ENCODE measurements at places on chromosomes 1 and 21.
A peak's percentile ranks its signal among the peaks of the same experiment; 100 is the strongest.

DNA sequence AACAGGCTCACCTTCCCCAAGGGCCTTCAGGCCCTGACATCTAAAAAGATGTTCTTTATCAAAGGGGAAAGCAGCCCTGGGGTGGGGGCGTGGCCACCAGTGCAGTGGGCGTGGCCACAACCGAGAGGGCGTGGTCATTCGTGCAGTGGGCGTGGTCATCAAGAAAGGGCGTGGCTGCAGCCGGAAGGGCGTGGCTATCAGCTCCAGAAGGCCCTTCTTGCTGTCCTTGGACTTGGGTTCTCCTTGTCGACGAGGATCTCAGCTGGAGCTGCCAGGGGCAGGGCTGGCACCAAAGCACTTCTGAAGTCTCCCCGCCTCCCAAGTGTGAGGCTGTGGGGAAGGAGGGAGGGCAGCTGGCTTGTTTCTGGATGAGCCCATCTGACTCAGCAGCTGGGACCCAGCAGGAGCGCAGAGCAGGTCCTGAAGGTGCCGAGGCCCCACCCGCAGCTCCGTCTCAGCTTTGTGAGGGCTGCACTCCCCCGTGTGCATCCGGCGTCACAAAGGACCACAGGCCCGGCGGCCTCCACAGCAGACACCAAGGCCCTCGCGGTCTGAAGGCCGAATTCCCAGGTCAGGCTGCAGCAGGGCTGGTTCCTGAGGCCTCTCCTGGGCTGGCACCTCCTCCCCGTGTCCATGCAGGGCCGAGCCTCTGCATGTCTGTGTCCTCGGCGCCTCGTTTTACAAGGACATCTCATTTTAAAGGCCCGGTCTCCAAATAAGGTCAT is 12.8 kb downstream of the PDE9A start:
- no peak for DNase-seq

DNA sequence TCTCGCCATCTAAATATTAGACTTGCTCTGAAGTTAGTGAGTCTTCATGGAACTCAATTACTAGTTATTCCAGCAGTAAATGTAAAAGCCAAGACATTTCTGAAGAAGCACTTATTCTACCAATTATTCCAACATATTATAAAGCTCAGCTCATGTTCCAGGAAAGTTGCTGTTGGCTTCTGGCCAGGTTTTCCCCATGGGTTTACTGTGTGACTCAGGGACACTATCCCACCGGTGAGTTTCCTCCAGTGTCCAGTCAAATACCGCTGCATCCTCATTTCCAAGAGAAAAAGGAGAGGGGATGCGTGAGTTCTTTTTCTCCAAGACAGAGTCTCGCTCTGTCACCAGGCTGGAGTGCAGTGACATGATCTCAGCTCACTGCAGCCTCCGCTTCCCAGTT is 9.2 kb upstream of the HHIPL2 start:
- DNase-seq: no peak

DNA sequence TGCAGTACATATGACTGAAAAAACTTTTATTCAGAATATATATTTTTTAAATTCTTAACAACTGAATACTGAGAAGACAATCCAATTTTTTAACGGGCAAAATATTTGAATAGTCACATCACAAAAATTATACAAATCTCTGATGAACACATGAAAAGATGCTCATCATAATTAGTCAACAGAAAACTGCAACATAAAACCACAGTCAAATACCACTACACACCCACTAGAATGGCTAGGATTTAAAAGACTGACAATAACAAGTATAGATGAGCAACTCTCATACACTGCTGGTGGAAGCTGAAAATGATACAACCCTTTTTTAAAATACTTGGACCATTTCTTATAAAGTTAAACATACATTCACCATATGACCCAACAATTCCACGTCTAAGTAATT is 87.7 kb upstream of the TNFSF4 start:
- no peak for DNase-seq

- no peak for DNase-seq
Observed at GRCh38 chr1:52955129-52955970, 28.3 kb downstream of the SCP2 start.

DNA sequence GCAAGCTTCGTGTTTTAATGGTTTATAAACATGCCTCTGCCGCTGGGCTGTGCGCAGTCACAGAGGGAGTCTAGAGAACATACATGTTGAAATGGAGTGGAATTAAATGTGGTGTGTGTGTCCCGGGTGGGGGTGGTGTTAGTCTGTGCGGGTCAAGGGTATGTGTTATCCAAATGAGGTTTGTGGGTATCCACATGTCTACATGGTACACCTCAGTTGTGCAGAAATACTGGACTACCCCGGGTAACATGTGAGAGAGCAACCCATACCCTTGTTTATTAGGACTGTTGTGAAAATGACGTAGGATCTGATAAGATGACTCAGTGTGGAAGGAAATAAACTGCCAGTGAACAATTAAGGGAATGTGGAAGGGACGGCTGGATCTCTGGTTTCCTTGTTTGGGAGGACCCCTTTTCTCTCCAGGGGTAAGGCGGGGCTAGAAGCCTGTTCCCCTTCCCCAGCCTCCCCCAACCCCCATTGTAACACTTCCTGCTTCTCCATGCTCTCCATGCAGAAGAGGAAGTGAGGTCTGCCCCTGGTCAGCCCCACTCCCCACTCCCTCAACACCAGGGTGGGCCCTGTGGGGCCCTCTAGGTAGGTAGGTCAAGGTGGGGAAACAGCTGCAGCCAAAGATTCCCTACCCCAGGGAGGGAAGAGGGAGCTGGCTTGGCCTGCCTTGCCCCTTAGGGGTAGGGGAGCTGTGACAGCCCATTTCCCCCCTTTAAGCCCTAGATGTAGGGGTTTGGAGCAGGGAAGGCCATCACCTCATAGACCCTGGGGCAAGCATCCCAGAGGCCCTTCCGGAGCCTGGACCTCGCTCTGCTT is 690 bp downstream of the EPS8L3 start:
- peak; percentile 69 for DNase-seq

- no peak for DNase-seq
Observed at GRCh38 chr21:34834852-34835501, 166.2 kb downstream of the CLIC6 start.

DNA sequence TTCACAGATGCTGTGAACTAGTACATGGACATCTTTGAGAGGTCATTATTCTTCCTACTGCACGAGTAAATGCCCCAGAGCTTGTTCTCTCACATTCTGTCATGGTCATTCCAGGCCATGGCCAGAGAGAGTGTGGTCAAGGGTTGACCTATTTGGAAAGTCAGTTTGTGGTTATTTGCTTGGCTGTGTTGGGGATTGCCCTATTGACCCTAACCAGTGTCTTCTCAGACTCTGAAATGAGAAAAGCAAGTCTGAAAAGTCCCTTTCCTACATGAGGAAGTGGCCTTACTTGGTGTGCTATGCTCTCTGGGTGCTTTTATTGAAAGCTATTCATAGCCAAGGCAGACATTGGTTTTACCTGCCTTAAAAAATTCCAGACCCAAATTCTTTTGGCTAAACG is 26.6 kb downstream of the CLIC6 start:
- no peak for DNase-seq

- no peak for DNase-seq
Observed at GRCh38 chr1:27284425-27285273, 37.3 kb upstream of the TMEM222 start.

- no peak for DNase-seq
Observed at GRCh38 chr1:71706029-71706671, 576.2 kb downstream of the NEGR1 start.

- DNase-seq: no peak
Observed at GRCh38 chr1:36851087-36851486, 183.2 kb downstream of the GRIK3 start.

- no peak for DNase-seq
Observed at GRCh38 chr21:39441502-39442475, 3.8 kb downstream of the LCA5L start.

- no peak for DNase-seq
Observed at GRCh38 chr1:197776351-197777105, 1.2 kb upstream of the DENND1B start.

DNA sequence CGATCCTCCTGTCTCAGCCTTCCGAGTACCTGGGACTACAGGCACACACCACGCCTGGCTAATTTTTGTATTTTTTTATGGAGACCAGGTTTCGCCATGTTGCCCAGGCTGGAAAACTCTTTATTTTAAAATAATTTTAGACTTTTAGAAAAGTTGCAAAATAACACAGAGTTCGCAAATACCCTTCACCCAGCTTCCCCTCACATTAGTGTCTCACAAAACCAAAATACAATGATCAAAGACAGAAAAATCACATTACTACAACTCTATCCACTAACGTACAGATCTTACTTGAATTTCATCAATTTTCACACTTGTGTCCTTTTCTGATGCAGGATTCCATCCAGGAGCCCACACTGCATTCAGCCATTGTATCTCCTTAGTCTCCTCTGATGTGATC is 58.8 kb upstream of the ERRFI1 start:
- DNase-seq: no peak

DNA sequence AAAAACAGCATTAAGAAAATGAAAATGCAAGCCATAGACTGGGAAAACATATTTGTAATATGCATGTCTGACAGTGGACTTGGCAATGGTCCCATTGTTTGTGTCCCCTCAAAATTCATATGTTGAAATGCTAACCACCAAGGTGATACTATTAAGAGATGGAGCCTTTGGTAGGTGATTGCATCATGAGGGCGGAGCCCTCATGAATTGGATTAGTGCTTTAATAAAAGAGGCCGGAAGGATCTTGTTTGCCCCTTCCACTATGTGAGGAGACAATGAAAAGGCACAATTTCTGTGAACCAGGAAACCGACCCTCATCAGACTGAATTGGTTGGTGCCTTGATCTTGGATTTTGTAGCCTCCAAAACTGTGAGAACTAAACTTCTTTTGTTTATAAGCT is 232.3 kb downstream of the GPR52 start:
- no peak for DNase-seq

- DNase-seq: no peak
Observed at GRCh38 chr1:234212764-234213657, 160.2 kb upstream of the COA6 start.

DNA sequence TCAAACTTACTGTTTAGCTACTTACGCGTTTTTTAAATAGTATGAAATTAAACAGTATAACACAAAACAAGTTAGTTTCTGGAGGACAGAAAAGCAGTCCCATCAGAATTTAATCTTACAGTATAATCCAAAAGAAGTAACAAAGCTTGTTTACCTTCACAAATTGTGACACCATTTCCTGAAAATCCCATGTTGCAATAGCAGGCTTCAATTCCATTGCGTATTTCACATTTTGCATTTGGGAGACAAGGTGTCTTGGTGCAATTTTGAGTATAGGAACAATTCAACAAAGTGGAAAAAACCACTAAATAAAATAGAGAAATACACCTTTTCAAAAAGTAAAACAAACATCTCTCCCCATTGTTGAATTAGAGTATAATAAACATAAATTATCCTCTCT is 1.6 kb downstream of the ADGRL4 start:
- DNase-seq: no peak

GRCh38 chr1:100759188-100759587 is 39.6 kb downstream of the VCAM1 start:
- no peak for DNase-seq

DNA sequence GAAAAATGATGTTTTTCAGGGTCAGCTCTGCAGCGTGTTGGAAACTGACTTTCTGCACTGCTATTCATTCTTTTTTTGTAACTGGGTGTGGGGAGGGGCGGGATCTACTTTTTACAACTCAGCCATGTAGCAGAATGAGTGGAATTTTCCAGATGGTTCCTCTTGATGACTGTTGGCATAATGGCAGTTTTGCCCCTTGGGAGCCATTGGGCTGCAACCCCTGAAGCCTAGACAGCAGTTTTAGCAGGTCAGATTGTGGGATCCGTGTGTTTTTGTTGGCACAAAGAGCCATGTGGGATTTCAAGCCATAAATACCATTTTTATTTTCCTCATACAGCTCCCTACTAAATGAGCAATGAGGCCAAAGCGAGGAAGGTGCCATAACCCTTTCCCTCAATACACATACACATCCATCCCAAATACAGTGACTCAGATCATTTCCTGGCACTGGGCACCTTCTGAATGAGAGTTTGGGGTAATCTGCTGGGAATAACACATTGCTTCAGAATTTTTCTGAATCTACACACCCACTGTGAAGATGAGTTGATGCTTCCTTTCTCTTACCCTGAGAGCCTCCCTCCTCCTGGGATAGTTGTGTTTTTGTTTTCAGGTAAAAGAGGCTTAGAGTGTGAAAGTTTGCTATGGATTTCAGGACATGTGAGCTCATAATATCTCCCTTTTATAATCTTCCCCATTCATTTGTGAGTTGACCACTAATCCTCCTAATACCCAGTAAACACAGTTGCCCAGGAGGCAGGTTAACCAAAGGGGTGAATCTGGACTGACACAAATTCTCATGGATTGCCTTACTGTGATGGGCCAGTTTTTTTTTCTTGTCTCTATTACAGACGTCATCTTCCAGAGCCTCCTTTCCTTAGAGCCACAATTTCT is 13.1 kb downstream of the S100A10 start:
- peak; percentile 76 for DNase-seq

DNA sequence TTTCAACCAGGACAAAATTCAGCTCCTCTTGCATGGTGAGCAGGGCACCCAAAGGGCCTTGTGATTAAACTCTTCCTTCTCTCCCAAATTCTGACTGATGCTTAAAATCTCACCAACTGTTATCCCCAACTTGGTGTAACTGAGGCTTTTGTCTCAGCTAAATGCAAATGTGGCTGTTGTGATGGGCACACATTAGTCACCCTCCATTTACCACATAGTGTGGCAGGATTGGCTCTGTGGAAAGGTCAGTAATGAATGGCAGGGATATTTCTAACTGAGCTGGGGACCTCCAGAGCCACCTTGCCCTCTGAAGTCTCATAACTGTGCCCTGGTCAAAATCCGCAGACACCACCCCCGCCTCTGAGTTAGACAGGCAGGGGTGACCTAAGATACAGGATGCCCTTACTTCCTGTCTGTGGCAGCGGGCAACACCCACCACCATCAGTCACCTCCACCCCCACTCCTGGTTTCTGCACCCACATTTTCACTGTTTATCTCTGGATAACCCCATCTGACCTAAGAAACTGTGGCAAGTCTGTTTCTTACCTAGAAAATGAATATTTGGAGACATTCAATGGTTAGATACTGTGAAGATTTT is 25.4 kb upstream of the RGS16 start:
- no peak for DNase-seq

DNA sequence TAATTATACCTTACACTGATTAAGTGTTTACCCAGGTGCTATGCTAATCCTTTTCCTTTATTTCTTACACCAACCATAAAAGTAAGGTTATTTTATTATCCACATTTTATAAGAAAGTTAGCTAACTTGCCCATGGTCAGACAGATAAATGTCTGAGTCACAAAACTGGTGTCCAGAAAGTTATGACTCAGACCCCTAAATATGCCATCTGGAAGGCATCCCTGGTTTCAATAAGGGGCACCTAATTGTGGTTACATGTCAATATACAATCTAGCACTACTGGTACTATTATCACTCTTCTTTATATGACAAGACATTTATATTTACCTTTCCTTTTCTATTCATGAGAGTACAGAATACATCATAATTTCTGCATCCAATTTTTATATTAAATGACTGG is 496.5 kb upstream of the ADGRL2 start:
- DNase-seq: no peak

GRCh38 chr1:226989085-226989920 is 49.2 kb downstream of the COQ8A start:
- no peak for DNase-seq

GRCh38 chr1:3610527-3611169 is 660 bp downstream of the MEGF6 start:
- no peak for DNase-seq

All from coronary artery (tissue), 2 donors.